D341Med (cell line): ENCODE measurements at places on chromosomes 1 and 21.
A peak's percentile ranks its signal among the peaks of the same experiment; 100 is the strongest.

DNA sequence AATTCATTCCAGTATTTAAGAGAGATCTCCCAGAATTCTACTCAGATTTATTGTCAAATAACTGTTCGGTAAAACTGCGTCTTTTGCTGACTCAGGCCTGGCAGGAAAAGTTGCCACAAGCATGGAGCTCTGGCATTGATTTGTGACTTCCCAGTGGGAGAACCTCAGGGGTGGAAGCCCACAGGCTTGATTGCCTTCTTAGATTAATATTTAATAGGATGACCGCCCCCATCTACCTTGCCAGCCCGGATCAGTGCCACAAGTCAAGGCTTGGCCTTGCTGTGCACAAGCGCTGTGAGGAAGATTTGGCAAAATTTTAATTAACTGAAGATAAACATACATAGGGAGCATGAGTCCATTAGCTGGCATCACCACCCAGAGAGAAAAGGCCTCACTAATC, 93.5 kb downstream of the LRIG2 start:
- no peak for DNase-seq

DNA sequence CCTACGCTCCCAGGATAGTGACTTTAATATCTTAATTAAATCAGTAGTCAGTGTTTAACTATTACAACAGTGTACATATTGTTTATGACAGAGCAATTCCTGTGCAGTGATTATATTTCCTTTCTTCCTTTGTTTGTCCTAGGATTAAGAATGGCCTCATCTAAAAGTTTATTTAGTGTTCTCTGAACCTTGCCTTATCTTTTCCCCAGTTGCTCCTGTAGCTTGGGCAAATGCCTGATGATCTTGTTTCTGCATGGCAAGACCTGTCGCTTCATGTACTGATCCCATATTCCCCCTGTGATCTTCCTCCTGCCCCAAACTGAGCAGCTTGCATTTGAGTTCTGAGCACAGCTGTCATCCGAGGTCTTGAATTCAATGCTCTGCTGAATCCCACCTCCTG, 69.1 kb upstream of the STUM start:
- no peak for DNase-seq

DNA sequence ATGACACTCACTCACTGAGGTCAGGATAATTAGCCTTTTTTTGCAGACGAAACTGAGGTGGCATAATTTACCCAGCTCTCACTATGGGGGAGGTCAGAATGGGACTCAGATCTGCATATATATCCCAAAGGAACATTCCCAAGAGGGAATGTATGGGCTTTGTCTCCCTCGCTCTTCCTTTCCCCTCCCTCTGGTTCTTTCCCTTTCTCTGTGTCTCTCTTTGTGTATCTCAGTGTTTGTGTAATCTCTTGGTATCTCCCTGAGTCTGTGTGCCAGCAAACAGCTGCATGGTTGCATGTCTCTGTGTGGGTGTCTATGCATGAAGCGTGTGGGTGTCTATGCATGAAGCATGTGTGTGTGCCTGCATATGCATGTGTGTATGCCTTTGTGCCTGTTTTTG, 4.7 kb downstream of the TMEM39B start:
- DNase-seq: no peak

GRCh38 chr1:173447224-173447623, 29.9 kb upstream of the PRDX6 start:
- DNase-seq: no peak

DNA sequence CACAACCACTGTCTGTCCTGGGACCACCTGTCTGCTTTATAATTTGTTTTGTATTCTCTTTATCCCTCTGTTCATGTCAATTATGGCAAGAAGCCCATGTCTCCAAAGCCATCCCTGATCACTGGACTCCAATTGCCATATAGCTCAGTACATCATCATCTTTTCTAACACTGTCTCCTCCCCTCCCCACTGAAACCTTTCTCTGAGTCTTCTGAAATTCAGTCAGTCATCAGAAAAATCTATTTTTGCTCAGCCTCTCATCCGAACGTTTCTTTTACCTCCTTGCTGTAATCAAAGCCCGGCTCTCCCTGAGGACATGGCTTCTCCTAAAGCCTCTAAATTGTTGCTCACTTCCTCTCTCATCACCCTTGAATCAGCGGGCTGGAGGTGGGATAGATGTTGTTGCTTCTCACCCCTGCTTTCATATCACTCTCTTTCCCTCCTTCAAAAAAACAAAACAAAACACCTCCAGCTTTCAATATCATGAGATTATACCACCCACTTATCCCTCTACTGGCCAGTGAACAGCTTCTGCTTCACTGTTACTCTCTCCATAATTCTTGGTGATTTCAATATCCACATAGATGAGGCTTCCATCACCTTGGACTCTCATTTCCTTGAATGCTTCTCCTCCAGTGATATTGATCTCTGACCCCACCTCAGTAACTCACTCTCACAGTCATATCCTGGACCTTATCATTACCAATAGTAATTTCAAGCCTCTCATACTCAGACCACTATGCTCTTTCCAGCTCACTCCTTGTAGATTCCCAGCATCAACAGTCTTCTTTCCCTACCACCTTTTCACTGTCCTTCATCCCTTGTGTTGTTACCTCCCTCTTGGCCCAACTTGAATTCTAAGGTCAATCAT, 27.8 kb downstream of the RAB3B start:
- no peak for DNase-seq

GRCh38 chr1:111884772-111885443, 104.6 kb downstream of the KCND3 start:
- no peak for DNase-seq

GRCh38 chr21:22056904-22057303, 1058.7 kb downstream of the NCAM2 start:
- no peak for DNase-seq

GRCh38 chr1:39799770-39800470, 11.3 kb upstream of the BMP8B start:
- peak; percentile 83 for DNase-seq

GRCh38 chr1:61450454-61450853, 274.5 kb downstream of the TM2D1 start:
- DNase-seq: no peak

GRCh38 chr1:245094092-245094491, 60.7 kb upstream of the KIF26B start:
- no peak for DNase-seq

- no peak for DNase-seq
Measured at GRCh38 chr1:88455621-88456256, 228.3 kb upstream of the PKN2 start.

DNA sequence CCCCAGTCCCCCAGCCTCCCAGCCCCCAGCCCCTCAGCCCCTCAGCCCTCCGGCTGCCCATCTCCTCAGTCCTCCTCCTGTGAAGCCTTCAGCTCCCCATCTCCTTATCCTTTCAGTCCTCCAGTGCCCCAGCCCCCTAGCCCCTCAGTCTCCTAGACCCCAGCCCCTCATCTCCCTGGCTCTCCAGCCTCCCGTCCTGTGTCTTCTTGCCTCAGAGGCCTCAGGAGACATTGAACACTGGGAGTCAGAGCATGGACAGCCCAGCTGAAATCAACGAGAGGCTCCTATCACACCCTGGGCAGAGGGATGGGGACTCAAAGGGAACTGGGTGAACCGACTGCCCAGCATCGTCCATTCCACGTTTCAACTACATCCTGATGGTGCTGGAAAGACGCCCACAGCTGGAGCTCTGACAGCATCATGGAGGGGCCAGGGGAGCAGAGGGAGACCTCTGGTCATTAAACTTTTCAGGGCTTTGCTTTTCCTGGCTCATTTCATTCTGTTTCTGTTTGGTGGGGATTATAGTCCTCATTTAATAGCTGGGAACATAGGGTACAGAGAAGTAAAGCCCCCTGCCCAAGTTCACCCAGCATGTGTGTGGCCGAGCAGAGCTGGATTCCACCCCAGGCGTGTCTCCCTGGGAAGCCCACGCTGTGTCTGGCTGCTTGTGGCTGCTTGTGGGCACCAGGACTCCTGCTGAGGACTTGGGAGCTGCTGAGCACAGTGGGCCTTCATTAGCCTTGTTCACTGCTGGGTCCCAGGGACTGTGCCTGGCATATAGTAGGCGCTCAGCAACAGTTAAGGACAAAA, 396.7 kb downstream of the PTPRU start:
- DNase-seq: no peak

DNA sequence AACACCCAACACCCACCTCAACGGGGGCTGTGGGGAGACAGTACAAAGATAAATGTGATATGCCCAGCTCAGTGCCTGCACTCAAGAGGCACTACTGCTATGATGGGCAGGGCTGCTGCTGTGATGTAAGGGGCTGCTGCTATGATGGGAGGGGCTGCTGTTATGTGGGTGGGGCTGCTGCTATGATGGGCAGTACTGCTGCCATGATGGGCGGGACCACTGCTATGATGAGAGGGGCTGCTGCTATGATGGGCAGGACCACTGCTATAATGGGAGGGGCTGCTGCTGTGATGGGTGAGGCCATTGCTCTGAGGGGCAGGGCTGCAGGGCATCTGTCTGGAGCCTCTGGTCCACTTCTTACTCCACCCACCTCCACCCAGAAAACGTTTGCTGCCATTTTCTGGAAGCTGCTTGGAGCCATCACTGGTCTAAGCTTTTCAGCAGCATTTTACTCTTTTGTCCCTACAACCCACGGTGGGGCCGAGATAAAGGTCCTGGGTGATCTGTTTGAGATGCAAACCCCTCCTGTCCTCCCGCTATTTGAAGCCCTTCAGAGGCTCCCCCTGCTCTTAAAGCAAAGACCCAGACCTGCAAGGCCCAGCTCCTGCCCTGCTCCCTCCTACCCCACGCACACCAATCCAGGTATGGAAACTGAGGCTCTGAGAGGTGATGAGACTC, 656.9 kb downstream of the PTPRU start:
- no peak for DNase-seq

DNA sequence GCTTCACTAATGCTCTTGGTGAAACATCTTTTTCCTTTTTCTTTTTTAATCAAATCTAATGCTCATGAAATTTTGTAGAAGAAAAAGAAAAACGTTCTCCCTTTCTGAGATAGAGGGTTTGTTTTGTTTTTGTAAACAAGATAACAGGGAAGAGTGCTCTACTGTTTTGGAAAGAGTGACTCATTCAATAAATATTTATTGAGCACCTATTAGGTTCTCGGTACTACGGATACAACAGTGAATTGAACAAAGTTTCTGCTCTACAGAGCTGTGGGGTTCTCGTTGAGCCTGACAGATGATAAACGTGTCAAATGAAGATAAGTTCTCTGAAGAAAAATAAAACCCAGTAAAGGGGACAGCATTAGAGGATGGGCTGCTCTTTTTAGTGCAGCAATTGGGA, 7.0 kb downstream of the PGM1 start:
- DNase-seq: no peak

GRCh38 chr1:84877592-84877991, 15.4 kb downstream of the LPAR3 start:
- no peak for DNase-seq

- DNase-seq: no peak
Measured at GRCh38 chr1:212860713-212861581, 2.9 kb downstream of the FLVCR1 start.

GRCh38 chr21:22278366-22278765, 1280.2 kb downstream of the NCAM2 start:
- DNase-seq: no peak

DNA sequence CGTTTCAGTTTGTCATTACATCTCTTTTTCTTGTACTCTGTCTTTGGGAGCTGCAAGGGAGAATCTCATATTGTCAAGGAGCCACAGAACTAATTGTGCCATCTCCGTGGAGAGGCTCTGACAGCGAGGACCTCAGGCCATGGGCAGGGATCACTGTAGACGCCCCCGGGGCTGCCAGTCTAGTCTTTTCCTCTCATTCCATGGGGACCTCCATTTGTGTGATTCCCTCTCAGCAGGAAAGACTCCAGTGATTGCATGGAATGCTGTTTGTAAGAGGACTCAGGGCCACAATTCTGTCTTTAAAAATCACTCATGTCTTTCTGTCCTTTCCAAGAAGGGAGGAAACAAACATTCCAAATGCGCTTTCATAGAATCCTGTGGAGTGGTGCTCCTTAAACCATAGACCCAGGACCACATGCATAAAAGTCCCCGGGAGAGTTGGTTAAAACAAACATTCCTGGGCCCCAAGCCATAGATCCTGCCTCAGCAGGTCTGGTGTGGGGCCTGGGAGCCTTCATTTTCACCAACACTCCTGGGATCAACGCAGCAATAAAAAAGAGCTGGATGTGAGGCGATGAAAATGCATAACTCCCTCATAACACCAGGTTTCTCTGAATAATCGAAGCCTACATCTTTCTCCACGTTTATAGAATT, 104.5 kb downstream of the ZP4 start:
- no peak for DNase-seq

DNA sequence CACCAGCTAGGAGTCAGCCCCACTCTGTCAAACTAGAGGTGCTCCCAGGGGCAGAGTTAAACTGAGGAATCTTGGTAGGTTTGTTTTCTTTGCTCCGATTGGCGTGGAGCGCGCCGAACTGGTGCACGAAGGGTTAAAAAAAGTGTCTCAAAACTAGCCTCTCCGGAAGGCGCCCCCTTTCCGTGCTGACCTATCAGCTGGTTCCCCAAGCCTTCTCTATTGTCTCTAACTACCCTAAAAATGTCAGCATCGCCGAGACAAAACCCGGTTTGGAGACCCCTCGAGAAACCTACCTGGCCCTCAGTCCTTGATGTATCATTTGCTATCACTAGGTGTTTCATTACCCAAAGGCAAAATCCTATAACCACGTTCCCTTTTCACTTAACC, 2.2 kb downstream of the TGFB2 start:
- no peak for DNase-seq

GRCh38 chr1:178310685-178311105, 186.1 kb downstream of the CLEC20A start:
- peak; percentile 57 for DNase-seq

DNA sequence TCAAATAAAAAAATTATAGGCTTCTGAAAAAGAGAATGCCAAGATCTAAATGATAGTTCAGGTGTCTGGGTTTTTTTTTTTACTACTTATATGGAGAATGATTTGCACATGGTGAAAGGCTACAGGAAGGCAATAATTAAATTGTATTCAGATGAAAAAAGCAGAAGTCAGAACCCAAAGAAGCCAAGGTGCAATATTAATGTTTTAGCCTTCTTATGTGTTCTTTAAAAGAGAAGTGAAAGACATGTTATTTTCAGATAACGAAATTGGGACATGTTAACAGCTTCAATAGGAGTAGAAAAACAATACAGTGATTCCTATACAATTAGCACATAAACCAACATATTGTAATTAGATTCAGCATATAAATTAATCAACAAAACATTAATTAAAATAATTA, 452.9 kb upstream of the PRMT6 start:
- DNase-seq: no peak

DNA sequence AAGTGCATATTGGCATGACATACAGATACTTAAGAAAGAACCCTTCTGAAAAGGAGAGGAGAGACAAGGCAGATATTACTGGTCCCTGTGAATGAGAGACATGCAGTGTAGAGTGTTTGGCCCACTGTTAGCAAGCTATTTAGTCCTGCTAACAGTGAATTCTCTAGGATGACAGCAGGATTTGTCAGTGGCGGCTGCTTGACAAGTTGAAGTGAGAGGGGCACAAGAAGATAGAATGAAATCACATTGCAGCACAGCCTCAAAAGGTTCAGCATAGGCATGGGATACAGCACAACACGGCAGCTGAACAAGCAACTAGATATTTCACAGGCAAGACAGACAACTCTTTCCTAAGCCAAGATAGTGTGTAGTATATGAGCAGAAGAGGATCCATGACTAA, 407.9 kb downstream of the PLA2G4A start:
- no peak for DNase-seq

GRCh38 chr21:42102076-42102475, 31.0 kb downstream of the UMODL1 start:
- no peak for DNase-seq

- no peak for DNase-seq
Measured at GRCh38 chr1:202056644-202057334, 46.4 kb downstream of the ELF3 start.

GRCh38 chr1:155069551-155070157, 6.1 kb downstream of the EFNA4 start:
- no peak for DNase-seq

- peak; percentile 82 for DNase-seq
Measured at GRCh38 chr1:145977486-145978470, 13.3 kb downstream of the POLR3GL start.
